ENCODE measurements at places on chromosomes 2 and 18.

- DNase-seq, result no peak
Observed at GRCh38 chr2:196951973-196952372, 25.5 kb upstream of the PGAP1 start.

GRCh38 chr18:76524900-76525698 lies 30.1 kb upstream of the ZNF516 start:
- peak; percentile 33 for DNase-seq

DNA sequence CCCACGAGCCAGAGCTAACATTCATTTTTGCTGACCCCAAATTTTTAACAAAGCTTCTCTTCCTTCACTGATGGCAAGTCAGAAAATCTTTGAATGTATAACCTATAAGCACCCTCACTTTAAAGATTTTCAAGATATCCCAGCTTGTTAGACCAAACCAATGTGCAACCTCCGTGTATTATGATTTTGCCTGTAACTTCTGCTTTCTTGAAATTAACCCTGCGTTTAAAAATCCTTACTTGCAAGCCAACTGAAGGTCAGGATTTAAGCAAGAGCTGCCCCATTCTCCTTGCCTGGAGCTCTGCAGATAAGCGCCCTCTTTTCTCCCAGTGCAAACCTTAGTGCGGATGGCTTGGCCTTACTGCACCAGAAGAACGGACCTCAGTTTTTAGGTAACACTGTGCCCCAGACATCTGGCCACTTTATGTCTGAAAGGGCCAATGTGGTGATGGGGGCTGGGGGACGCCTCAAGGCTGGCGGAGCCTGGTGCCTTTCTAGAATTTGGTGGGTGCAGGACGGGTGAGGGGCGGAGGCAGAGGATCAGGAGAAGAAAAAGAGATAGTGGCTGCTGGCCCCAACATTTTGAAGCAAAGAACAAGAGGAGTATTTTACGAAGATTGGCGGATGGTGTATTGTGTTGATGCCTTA lies 805 bp upstream of the TNFRSF11A start:
- no peak for DNase-seq

- no peak for DNase-seq
Observed at GRCh38 chr18:75226956-75227316, 16.3 kb downstream of the TSHZ1 start.

GRCh38 chr2:5093056-5093455 lies 599.1 kb upstream of the SOX11 start:
- DNase-seq, result peak; percentile 10

DNA sequence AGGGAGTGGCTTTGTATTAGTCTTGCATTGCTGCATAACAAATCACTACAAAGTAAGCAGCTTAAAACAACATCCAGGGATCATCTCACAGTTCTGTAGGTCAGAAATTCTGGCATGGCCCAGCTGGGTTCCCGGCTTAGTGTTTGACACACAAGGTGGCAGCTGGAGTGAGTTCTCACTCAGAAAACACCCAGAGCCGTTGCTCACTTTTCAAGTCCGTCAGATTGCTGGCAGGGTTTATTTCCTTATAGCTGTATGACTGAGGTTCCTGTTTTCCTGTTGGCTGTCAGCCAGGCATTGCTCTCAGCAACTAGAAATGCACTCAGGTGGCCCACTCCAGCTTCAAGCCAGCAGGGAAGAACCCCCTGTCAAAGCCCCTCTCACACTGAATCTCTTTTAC lies 324.1 kb downstream of the CCDC178 start:
- peak; percentile 1 for DNase-seq

DNA sequence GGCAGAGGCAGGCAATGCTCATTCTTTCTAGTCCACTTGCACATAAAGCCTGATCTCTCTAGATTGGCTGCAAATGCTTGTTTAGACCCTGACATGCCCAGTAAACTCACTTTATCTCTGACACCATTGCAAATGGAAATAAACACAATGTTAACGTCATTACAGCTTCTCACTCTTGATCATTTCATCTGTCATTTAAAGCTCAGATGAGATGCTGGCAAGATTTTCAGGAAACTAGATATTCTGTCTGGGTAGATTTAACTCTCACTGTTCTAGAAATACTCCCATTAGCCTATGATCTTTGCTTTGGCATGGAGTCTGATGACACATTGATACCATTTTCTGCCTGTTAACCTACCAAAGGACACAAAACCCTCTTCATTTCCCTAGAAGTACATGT lies 320.7 kb upstream of the HNRNPA3 start:
- no peak for DNase-seq

DNA sequence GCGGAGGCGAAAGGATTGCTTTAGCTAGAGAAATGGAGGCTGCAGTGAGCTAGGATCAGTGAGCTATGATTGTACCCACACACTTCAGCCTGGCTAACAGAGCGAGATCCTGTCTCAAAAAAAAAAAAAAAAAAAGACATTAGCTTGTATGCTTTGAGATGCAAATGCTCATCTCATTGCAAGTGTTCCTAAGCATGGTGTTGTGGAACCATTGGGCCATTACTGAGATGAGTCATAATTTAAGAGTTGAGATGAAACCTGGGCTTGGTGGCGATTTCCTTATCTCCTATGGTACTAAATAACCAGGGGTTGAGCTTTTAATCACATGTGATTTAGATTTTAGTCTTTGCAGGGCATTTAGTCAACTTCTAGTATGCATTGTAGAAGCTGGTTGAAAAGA lies 2.2 kb downstream of the PLEKHA3 start:
- DNase-seq, result no peak

DNA sequence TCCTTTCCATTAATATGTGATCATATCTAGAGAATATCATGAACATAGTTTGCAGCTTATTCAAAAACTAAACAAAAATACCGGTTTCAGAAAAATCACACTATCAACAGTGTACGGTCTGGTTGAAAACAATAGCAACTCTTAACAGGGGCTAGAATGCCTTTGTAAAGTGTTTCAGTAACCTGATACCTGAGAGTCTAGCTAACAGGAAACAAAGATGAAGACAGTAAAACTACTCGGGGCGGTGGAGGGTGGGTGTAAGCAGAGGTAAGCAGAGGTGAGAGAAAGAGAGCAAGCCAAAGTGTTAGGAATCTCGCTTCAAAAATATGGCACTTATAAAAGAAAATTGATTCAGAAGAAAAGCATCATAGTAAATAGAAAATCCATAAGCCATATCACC lies 109.0 kb upstream of the RGPD4 start:
- no peak for DNase-seq

DNA sequence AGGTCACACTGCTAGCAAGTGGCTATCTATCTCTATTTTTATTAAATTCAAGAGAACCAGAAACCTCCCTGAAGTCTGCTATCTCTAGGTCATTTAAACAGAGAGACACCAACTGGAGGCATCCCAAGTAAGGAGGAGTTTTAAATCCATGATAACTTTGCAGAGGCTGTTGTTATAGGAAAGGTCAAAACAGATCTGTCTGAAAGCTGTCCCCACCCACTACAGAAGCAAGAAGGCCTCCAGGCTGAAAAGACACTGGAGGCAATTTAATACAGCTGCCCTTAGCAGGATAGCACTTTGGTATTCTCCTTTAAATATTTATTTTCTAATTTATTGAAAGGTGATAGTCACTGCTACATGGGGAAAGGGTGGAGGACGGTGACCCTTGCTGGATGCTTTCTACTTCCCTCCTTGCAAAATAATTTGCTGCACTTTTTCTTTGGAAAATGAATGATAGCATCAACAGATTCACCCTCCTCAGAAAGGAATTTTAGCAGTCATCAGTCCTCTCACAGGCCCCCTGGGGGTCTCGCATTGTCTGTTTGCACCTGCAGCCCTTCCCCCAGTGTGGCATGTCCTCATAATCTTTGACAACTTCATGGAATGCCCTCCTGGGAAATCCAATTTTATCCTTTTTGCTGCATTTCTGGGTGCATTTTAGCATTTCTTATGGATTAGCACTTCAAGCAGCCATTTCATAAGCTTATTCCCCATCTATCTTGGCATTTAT lies 429.5 kb upstream of the TNP1 start:
- no peak for DNase-seq

DNA sequence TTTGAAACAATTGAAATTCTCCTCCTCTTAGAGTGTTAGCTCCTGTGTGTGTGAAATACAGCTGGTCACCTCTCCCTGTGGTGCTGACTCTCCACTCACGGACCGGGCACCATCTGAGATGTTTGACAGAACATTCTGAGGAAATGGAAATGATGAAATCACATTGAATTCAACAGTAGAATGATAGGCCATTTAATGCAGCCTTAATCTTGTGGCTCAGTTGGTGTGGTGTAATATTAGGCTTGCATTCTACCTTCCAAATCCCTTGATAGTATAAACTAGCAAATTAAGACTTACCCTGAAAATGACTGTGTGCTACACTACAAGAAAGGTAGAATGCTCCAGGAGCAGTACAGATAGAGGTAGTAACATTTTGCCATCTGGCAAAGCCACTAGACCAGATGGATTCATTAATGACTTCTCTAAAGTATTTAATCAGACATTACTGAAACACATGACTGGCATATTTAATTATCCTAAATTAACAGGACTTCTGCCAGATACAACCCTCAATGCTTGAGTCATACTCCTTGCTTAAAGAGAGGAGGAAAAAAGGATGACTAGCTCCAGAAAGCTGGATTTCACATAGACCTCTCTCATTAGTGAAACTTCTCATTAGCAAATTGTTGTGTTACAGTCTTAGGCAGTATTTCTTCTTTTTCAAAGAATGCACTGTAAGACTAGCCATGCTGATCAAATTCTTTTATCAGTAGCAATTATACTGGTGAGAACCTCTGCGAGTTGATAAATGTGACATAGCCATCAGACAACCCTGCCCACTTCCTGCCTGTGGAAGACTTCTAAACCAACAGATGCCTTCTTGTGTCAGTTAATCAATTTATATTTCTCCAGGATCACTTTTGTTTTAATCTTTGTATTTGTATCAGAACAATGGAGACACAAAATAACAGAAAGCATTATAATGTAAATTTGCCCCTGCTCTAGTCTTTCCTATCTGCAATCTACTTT lies 80.6 kb downstream of the EML6 start:
- peak; percentile 19 for DNase-seq

- no peak for DNase-seq
Observed at GRCh38 chr2:136067897-136068580, 49.9 kb downstream of the CXCR4 start.

DNA sequence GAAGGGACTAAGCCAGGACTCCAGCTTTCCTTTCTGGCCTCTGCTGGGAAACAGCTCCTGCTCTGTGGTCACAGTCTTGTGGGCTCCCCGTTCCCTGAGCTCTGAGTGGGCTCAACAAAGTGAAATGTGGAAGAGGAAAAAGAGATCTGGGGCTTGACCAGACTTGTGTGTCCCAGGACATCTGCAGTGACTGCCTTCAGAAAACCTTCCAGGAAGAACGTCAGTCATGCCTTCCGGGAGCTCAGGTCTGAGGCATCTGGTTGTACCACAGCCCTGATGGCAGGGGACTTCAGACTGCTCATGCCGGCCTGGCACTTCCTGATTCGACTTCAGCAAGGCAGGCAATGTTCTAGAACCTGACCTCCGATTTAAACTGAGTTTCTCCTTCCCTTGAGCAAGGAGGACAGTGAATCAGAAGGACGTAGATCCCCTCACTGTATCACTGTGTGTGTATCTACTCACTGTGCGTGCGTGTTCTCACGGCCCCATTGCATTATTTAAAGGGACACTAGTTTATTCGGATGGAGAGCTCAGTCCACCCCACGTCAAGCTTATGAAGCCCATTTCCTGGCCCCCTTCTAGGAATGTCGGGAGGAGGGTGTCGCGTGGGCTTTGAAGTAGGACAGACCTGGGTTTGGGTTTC lies 548 bp upstream of the FBLN7 start:
- peak; percentile 14 for DNase-seq

- DNase-seq, result no peak
Observed at GRCh38 chr2:105764059-105764458, 19.3 kb downstream of the NCK2 start.

DNA sequence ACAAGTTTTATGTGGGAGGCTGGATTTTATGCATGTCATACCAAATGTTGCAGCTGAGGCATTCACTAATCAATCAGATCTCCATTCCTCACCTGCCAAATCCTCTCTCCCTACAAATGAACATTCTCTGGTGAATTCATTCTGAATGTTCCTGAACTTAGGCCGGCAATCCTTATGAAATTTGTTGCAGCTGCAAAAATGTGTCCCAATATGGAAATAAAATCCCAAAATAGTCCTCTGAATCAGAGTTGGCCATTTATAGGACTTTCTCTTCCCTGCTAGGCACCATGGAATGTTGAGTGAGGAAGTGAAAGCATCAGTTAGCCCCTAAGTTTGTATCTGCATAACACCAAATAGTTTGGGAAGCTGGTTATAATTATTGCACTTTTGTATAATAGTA lies 25.6 kb downstream of the GCA start:
- DNase-seq, result peak; percentile 13

GRCh38 chr2:130853391-130853790 lies 16.7 kb downstream of the ARHGEF4 start:
- DNase-seq, result no peak

DNA sequence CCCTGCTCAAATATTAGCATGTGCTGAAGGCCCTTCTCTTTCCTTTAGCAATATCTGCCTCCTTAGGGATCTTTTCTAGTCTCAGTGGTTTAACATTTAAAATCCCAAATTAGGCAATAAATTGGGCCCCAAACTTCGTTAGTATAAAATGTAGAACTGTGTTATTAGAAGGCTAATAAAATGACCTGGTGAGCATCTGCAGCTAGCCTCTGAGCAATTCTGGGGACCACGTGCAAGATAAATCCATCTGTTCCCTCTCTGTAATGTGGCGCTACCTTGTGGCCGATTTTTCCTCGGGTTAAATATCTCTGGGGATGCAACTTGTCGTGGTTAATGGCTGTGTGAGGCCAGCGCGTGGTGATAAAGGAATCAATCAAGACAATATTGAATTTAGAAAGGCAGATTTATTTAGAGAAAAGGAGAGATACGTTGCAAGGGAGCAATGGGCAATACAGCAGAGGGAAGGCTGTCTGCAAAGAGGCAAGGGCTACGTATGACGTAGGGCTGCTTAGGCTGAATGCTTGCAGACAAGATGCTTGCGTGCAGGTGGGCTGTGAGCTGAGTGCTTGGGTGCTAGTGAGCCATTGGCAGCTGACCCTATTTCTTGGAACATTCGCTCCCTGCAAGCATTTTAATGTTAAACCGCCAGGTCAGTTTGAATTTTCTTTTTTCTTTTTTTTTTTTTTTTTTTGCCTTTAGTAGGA lies 18.5 kb upstream of the IL36G start:
- no peak for DNase-seq

DNA sequence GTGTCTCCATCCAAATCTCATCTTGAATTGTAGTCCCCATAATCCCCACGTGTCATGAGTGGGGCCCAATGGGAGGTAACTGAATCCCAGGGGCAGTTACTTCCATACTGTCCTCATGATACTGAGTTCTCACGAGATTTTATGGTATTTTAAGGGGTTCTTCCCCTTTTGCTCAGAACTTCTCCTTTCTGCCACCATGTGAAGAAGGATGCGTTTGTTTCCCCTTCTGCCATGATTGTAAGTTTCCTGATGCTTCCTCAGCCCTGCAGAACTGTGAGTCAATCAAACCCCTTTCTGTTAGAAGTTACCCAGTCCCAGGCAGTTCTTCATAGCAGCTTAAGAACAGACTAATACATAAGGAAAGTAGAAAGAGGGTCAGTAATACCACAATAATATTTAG lies 480.4 kb downstream of the KCNJ3 start:
- DNase-seq, result no peak

All from fibroblast of upper back skin (primary cell).